ENCODE measurements at places on chromosomes 7 and 10.

DNA sequence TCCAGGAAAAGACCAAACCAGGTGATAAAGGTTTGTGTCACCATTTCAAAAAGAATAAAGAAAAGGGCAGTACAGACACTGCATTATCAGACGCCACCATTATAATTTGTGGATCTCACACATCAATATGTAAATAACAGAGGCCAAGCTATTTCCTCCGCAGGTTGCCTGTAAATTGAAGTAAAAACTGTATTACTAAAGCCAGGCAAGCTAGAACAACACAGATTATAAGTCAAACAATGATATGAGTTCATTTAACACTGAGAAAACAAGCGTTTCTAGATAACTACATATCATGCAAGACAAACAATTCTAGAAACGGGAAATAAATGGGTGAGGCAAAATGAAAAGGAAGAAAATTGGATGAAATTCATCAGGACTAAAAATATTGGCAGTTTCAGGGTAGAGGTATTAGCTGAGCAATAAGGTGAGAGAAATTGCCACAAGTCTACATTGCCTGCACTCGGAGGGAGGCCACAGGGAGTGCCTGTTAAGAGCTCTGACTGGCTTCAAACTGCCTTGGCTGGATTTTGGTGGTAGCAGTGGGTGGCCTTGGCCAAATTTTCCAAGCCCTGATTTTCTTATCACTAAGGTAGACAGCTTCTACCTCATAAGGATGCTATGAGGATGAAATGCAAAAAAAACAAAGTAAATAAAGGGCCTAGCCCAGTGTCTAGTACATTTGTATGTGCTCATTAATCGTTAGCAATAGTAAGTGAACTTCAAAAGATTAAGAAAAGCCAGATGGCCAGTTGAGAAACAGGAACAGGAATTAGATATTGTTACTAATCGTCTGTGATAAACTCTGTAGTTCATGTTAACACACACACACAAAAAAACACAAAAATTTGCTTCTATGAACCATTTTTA, 240.0 kb upstream of the NFE2L3 start:
- no peak for DNase-seq

DNA sequence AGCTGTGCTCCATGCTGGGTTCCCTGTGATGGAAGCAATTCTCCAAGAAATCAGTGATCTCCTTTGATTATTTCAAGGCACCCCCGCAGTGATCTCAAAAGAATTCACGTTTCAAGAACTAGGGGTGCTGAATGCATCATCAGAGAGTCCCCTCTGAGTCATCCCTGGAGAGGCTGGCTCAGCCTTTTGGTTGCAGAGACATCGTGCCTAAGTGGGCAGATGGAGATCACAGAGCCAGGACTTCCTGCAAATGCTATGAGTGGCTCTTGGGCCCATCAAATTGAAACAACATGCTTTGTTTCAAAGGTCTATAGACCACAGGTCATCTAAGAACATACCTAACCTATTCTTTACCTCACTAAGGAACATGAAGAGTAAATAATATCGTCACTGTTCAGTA, 41.5 kb upstream of the PLEKHA1 start:
- DNase-seq, result no peak

GRCh38 chr7:103349805-103350204, 2.4 kb downstream of the PSMC2 start:
- DNase-seq, result no peak

DNA sequence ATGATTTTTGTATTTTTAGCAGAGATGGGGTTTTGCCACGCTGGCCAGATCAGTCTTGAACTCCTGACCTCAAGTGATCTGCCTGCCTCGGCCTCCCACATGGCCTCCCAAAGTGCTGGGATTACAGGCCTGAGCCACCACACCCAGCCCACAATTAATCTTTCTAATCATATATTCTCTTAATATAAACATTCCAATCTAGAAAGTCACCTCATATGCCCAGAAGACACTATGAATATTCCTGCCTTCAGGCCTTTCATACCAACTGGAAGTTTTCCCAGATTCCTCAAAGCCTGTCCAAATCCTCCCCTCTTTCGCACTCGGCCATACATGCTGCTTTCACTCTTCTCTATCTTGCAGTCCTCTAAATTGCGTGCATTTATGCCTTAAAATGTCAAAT, 32.6 kb downstream of the PDZD8 start:
- peak; percentile 40 for DNase-seq

DNA sequence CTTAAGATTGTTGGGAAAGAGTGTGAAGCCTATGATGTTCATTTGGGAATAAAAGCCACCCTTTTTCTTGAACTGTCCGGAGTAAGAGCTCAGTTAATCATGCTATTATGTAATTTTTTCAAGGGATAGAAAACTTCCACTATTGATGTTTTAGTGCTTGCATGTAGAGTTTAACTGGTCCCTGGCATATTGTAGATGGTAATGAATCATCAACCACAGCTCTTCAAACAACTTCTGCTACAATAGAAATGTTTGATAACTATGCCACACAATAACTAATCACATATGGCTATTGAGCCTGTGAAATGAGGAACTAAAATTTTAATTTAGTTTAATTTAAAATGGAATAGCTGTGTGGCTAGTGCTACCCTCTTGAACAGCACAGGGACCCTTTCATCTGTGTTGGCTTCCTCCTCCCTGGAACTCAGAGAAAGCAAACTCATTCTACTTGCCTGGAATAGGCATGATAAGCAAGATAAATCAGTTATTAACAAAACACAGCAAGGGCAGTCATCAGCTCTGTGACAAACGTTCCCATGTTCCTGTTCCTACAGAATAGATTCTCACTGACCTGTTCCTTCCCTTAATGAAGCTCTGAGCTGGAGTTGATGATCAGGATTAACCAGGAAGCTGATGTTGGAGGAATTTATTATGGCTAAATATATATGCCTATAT, 4.9 kb upstream of the SRI start:
- peak; percentile 71 for DNase-seq

GRCh38 chr10:55734112-55734511, 626.9 kb downstream of the ZWINT start:
- DNase-seq, result no peak

- peak; percentile 96 for DNase-seq
Observed at GRCh38 chr7:134669845-134670373, 23.3 kb downstream of the BPGM start.

DNA sequence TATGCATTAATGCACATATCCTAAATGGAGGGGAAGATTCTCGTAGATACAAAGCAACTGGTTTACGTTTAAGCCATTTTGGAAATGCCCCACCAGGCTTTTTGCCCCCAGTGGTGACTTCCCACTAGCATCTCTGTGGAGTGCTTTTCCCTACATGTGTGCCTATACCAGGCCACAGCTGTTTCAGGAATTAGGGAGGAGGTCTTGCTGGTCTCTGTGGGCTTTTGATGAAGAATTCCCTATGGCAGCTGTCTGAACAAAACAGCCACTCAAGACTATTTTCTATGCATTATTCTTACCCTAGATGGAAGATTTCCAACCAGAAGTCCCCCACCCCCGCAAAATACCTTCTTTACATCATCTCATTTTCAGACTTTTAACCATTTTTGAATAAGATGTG, 52.0 kb upstream of the NMT2 start:
- DNase-seq, result no peak

- no peak for DNase-seq
Observed at GRCh38 chr10:123570051-123570897, 95.9 kb upstream of the GPR26 start.

- DNase-seq, result no peak
Observed at GRCh38 chr10:131082201-131082850, 229.2 kb downstream of the TCERG1L start.

- peak; percentile 45 for DNase-seq
Observed at GRCh38 chr10:31120961-31121685, 89.5 kb upstream of the ZNF438 start.

- DNase-seq, result peak; percentile 46
Observed at GRCh38 chr10:49164559-49165188, 23.5 kb downstream of the TMEM273 start.
